GM23248 (cell line): ENCODE measurements at places on chromosomes 4 and X. TPM values are rescaled to one million over a fixed set of nuclear protein-coding genes. Genes with fewer than 3 reads are reported as not detected.

Gene PASD1
- not detected in 2 replicates for total RNA-seq

Gene MSX1
- total RNA-seq = 26.1 and 32.1 TPM in 2 replicates

Gene ETDB
- total RNA-seq = not detected in 2 replicates

Gene ARHGAP4
- 2.8 TPM in 1 of 2 replicates, not detected in the other for total RNA-seq

Gene TRIM2
- 26.4 and 32.4 TPM in 2 replicates for total RNA-seq

Gene GRIPAP1
- 16.5 and 31.6 TPM in 2 replicates for total RNA-seq

- DNase-seq = peak; percentile 49
Observed at GRCh38 chr4:70666369-70666768, at the start of gene JCHAIN. TSS of gene JCHAIN (minus strand) at chr4:70666508. CDS start at chr4:70666490, 18 bp downstream.

GRCh38 chrX:46165411-46165810, 379.8 kb downstream of the ZNF674 start:
- peak; percentile 73 for DNase-seq

GRCh38 chrX:68018248-68019203, 414.8 kb downstream of the OPHN1 start:
- peak; percentile 56 for DNase-seq

DNA sequence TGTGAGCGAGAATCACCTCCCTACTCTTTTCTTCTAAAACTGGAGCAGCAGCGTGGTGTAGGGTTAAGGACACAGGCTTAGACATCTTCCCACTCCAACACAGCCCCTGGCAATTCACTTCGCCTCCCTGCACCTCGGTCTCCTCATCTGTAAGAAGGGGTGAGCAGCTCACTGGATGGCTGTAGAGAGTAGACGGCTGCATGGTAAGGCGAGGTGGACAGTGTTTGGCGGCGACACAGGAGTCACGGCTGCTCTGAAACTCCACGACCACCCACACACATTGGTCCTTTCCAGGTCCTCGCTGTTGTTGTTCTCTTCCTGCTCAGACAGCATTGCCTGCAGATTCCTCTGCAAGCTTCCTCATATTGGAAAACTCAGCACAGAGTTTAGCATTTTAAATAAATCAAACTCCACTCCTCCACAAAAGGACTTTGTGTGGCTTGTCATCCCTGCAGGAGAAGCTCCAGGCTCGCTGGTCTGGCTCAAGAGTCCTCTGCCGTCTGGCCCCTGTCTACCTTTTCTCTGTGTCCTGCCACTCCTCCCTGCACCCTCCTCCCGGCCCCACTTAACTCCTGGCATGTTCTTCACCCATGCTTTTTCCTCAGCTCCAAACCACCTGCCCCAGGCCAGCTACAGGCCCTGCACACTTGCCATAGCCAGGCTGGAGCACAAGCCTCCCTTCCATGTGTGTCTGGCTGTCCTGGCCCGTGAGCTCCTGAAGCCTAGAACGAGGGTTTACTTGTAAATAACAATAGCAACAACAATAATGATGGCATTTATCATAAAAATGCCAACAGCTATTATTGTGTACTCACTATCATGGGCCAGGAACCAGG, 41.3 kb upstream of the CRMP1 start:
- no peak for DNase-seq

DNA sequence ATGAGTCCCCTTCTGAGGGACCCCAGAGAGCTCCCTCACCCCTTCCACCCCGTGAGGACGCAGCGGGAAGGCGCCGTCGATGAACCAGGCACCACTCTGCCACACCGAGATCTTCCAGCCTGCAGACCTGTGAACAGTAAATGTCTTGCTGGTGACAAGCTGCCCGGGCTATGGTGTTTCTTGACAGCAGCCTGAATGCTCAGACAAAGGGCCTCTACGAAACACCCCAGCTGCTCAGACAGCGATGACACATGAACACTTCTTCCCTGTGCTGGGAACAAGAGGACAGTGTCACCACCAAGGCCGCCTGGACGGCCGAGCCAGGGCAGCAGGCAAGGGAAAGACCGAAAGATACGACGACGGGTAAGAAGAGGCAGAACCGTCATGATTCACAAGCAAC, 30.6 kb upstream of the GTPBP6 start:
- no peak for DNase-seq

DNA sequence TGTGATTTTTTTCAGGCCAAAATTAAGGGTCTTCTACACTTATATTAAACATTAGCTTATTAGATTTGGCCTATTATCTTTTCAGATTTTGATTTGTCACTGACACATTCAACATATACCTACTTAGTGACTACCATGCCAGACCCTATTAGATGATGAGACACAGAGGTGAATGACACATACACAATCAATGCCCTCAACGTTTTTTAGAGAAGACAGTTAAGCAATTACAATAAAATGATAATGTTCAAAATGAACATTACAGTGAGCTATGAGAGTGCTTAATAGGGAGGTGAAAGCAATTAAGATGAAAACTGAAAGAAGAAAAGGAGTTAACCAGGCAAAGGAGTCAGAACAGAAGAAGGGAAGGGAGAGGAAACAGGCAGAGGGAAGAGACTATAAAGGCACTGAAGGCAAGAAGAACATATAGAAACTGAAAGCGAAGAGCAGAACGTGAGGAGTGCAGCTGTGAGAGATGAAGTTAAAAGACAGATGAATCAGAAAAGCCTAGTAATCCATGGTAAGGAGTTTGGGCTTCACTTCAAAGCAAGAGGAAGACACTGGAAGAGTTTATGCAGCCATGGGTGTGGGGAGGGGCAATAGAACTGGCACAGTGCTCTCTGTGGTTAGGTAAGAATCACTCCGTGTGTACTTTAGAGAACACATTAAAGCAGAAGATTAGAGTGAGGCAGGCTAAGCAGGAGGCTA, 119.0 kb downstream of the REELD1 start:
- peak; percentile 62 for DNase-seq

GRCh38 chrX:3450881-3451570, 104.6 kb upstream of the MXRA5 start:
- DNase-seq = peak; percentile 60
